Right forelimb (tissue), 1 donor: ENCODE measurements at places on chromosomes 5 and 9.

DNA sequence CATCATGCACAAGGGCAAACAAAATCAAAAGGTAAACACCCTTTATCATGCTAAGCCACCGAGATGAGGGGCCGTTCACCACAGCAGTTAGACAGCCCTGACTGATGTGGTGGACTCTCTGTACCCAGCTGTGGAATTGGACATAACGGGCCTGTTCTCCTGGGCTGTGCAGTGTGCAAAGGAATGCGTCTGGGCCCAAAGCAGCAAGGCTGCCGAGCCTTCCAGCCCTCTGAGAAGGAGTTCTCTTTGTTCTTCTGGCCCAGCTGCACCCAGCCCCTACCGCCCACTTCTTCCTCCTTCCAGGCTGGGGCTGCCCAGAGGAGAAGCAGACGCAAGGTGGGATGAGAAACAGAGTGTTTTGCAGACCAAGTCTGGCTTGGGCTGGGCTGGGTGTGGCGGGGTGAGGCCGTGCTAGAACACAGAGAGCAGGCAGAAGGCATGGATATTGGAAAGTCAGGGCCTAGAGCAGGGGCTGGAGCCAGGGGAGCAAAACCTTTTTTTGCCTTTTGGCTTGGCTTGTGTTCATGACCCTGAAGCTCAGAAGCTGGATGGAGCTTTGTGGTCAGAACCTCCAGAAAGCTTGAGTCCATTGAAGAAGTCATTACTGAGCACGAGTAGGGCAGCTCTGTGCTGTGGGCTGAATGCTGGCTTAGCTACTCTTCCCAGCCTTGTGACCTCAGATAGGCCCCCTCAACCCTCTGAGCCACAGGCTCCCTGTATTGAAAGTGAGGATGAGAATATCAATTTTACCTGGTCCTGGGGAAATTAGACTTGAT is 49.8 kb upstream of the SH3PXD2B start:
- peak; percentile 63 for DNase-seq

- DNase-seq: no peak
These were observed 402.9 kb downstream of the CYLC2 start for GRCh38 chr9:103397868-103398600.

- no peak for DNase-seq
These were observed 78.3 kb upstream of the IRX1 start for GRCh38 chr5:3517348-3517747.

GRCh38 chr5:179151286-179152118 is 91.3 kb downstream of the ZNF354C start:
- DNase-seq: peak; percentile 39

GRCh38 chr5:173327948-173328843 is at the start of gene STC2:
STC2 (minus strand) TSS chr5:173328414; CDS start chr5:173328193, 221 bp downstream.
- peak; percentile 83 for DNase-seq

- DNase-seq: no peak
These were observed 151.1 kb upstream of the MPDZ start for GRCh38 chr9:13430368-13431221.

- no peak for DNase-seq
These were observed 4.5 kb upstream of the PCDH1 start for GRCh38 chr5:141882594-141883183.

- no peak for DNase-seq
These were observed 27.1 kb upstream of the PRR16 start for GRCh38 chr5:120436996-120437395.

GRCh38 chr9:98341157-98342097 is 86.0 kb upstream of the TBC1D2 start:
- no peak for DNase-seq

DNA sequence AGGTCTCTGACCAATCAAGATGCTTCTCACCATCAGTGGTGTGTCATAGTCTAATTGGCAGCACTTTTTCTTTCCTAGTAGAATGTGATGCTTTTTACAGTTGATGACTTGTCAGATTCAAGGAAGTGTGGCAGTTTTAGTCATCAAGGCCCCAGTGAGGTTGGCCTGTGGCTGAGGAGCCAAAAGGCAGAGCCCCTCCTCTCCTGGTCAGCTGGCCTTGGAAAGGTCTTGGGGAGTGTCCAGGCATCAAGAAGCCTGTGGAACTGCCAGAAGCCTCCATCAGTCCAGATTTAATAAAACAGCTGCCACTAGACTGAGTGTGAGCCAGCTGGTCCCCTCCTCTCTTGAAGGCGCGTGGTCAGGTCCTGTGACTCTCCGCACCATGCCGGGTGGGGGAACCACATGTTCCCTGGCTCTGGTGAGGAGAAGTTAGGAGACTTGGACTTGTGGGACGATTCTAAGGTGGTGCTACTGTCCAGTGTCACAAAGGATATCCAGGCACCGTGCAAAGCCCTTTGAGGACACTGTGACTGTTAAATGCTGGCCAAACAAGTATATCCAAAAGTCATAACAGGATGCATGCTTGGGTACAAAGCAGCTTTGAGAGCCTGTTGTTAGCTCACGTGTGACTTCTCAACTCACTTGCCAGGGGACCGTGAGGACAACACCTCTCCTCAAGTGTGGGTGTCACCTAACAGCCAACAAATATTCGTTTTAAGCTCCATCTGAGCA is 6.1 kb upstream of the ANGPTL2 start:
- peak; percentile 67 for DNase-seq

GRCh38 chr5:82620957-82621600 is 342.9 kb upstream of the RPS23 start:
- DNase-seq: no peak

GRCh38 chr5:5183189-5183699 is 43.1 kb downstream of the ADAMTS16 start:
- no peak for DNase-seq

GRCh38 chr5:93578813-93579691 is 2.0 kb downstream of the NR2F1-AS1 start:
- peak; percentile 55 for DNase-seq

- DNase-seq: no peak
These were observed 318.3 kb upstream of the ITGA1 start for GRCh38 chr5:52469420-52469819.

- no peak for DNase-seq
These were observed 5.5 kb downstream of the IL31RA start for GRCh38 chr5:55856516-55857246.
